ENCODE measurements at places on chromosomes 13 and 19. TPM values are rescaled to one million over a fixed set of nuclear protein-coding genes. Genes with fewer than 3 reads are reported as not detected.

DNA sequence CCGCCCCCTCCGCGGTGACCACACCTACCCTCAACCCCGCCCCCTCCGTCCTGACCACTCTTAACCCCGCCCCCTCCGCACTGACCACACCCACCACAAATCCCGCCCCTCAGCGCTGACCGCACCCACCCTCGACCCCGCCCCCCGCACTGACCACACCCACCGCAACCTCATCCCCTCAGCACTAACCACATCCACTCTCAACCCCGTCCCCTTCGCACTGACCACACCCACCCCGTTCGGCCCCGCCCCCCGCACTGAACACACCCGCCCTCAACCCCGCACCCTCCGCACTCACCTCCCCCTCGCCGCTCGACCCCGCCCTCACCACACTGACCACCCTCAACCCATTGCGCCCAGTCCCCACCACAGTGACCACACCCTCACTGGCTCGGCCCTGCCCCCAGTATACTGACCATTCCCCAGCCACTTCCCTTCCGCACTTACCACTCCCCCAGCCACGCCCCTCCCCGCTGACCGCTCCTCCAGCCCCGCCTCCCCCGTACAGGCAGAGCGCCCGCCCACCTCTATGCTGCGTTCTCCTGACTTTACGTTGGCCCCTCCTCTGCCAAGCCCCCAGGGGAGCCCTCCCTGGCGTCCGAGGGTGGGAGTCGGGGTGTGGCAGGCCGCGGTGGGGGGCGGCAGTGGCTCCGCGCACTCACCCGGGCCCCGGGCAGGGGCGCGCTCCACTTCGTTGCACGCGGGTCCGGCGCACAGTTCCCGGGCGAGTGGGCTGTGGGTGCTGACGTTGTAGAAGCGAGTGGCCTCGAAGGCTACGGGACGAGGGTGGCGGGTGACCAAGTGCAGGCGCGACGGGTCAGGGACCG, 8.4 kb downstream of the F2RL3 start:
- DNase-seq: peak; percentile 97

Gene SOHLH2
- 0.21 TPM for total RNA-seq

Gene FNDC3A
- total RNA-seq: 22.3 TPM

GRCh38 chr13:21034603-21035191, 26.7 kb downstream of the LATS2 start:
- no peak for DNase-seq

All from suprapubic skin (tissue), 4 donors.